ENCODE measurements at places on chromosomes 2 and 18. TPM values are rescaled to one million over a fixed set of nuclear protein-coding genes. Genes with fewer than 3 reads are reported as not detected.

- no peak overlapping the region for H3K4me3 ChIP-seq
- H3K27me3 ChIP-seq: no peaks in the 10 kb centered on the region
- no peak overlapping the region for H3K27ac ChIP-seq
- H3K4me1 ChIP-seq: no peaks in the 10 kb centered on the region
- DNase-seq: peak; percentile 36
Measured at GRCh38 chr2:177724398-177725287, 332.1 kb downstream of the AGPS start.

- H3K4me3 ChIP-seq: no peak overlapping the region
- H3K36me3 ChIP-seq: no peaks in the 10 kb centered on the region
- no peak overlapping the region for H3K27ac ChIP-seq
Measured at GRCh38 chr2:99890568-99891427, 251.6 kb downstream of the AFF3 start.

ACTG2 gene
- 3.7 TPM for total RNA-seq

DNA sequence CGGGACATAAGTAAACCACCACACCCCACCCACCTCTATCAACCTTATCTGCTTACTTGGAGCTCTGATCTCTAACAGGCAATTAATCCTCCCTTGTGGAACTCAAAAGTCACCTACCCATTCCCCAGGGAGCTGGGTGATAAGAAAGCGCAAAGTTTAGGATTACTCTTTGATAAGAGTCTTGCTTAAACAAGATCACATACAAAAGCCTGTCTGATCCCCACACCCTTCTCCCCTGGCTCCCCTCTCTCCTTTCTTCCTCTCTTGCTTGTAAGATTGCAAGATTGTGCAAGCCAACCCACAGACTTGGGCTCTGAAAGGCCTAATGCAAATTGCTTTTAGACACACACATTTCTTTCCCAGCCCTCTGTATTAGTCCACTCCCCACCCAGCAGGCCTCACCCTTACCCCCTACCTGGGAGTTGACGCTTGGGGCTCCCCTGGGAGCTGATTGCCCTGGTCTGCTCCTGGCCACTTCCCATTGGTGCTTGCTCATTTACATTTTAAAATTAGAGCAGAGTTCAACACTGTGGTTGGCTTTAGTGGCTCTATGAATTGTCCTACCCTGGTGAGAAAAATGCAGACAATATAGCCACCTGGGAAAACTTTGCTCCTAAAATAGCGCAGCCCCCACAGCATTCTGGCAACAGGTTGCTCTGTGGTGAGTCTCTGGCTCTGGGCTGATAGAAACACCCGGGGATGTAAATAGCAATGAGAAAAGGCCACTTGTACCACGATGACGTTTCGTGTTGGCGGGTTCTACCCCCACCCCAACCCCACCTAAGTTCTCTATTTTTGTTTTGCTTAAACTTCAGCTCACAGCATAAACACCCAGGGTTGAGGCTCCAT is 92.8 kb upstream of the MSH2 start:
- H3K27ac ChIP-seq: peak overlapping the region; percentile 15
- no peaks in the 10 kb centered on the region for H3K27me3 ChIP-seq
- H3K4me3 ChIP-seq: no peak overlapping the region
- peak; percentile 16 for DNase-seq

GRCh38 chr2:37849911-37850310 is 75.2 kb upstream of the RMDN2 start:
- H3K27ac ChIP-seq: no peak overlapping the region
- H3K36me3 ChIP-seq: no peaks in the 10 kb centered on the region
- no peak overlapping the region for H3K4me3 ChIP-seq
- peaks cover 6% of the 10 kb centered on the region for H3K4me1 ChIP-seq

- H3K36me3 ChIP-seq: peaks cover 70% of the 10 kb centered on the region
- peaks cover 7% of the 10 kb centered on the region for H3K4me1 ChIP-seq
- peak overlapping the region; percentile 81 for H3K4me3 ChIP-seq
- DNase-seq: no peak
- H3K27me3 ChIP-seq: no peaks in the 10 kb centered on the region
Measured at GRCh38 chr2:189574793-189575475, 5.7 kb downstream of the SLC40A1 start.

DNA sequence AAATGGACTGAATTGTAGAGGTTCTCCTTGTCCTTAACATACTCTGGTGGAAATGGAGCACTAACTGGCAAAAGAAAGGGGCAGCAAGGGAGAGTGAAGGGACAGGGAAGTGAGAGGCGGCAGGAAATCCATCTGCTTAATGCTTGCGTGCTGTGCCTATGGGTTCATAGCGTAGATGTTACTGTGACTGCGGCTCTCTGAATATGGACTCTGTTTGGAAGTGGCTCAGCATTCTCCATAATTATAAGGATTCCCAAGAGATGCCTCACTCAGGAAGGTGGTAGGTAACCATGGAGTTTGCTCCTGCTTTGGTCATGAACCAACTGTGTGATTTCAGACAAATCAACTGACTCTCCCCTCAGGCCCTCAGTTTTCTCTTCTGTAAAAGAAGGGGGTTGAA is 50.0 kb downstream of the MYO3B start:
- H3K36me3 ChIP-seq: no peaks in the 10 kb centered on the region
- H3K4me1 ChIP-seq: no peaks in the 10 kb centered on the region
- no peak overlapping the region for H3K27ac ChIP-seq
- H3K4me3 ChIP-seq: no peak overlapping the region

GRCh38 chr2:98558852-98559530 is 49.3 kb downstream of the COA5 start:
- H3K4me1 ChIP-seq: peaks cover 70% of the 10 kb centered on the region
- no peaks in the 10 kb centered on the region for H3K27me3 ChIP-seq
- no peak overlapping the region for H3K27ac ChIP-seq

DNA sequence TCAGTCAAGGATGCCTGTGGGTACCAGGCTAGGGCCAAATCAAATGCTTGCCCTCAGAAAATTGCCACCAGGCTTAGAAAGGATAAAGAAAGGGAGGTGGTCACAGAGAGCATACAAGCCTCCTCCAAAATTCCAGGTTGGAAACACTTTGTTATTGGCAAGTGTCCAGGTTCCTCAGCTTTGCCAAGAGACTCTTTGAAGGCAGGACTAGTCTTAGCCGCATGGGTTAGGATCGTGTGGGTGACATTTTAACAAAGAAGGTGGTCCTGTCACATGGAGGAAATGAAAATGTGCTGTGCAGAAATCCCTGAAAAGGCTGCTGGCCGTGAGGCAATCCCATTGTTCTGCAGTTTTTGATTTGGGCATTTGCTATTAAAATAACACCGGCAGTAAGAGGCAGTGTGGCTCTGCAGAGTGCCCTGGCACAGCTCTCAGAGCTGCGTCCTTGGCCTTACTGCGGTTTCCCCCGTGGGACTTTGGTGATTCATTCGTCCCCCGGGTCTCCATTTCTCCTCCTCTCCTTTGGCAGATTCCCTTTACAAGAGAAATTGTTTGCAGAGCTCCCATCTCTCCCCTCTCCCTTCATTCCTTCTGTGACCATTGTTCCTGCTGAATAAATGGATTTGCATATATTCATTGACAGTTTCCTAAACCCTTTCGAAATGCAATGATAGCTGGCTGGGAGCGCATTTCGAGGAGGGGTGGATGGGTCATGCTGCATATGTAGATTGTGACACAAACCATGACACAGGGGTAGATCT is 187.3 kb downstream of the VAPA start:
- no peak overlapping the region for H3K27ac ChIP-seq
- peaks cover 5% of the 10 kb centered on the region for H3K4me1 ChIP-seq
- peak; percentile 17 for DNase-seq

DNA sequence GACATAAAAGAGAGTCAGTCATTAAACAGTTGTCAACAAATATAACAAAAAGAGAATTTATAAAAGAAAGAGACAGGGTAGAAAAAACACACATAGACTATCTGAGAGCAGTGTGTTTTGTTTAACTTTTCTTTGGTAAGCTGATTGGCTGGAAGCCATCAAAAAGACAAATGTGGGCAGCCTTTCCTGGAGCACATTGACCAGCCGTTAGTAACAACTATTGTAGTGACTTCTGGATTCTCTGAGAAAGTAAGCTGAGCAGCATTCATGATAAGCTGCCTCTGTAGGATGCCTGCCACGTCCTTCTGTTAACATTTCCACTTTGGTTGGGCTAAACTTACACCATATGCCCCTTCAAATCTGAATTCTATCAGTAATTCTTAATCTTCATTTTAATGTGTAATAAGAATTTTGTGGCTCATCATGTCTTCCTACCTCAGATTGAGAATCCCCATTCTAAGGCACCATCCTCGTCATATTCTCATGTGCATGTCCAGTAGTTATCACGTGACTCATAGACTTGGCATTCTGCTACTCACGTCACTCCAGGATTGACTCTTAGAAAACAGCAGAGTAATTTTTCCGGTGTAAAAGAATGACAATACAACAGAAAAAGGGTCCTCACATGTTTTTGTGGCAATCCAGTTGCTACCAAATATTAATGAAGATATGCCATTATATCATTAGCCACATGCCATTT is 43.4 kb upstream of the DNAJC10 start:
- H3K4me1 ChIP-seq: no peaks in the 10 kb centered on the region
- H3K4me3 ChIP-seq: no peak overlapping the region
- H3K27me3 ChIP-seq: no peaks in the 10 kb centered on the region
- no peak for DNase-seq
- H3K36me3 ChIP-seq: no peaks in the 10 kb centered on the region
- no peak overlapping the region for H3K27ac ChIP-seq

- no peaks in the 10 kb centered on the region for H3K36me3 ChIP-seq
- DNase-seq: no peak
- no peak overlapping the region for H3K27ac ChIP-seq
- no peak overlapping the region for H3K4me3 ChIP-seq
Measured at GRCh38 chr2:124258140-124258880, 233.2 kb downstream of the CNTNAP5 start.

All from heart right ventricle (tissue), 16 donors.